Mesendoderm (in vitro differentiated cells): ENCODE measurements at places on chromosomes 7 and 10.

GRCh38 chr10:117718986-117719920 lies 176.7 kb downstream of the EMX2 start:
- no peak for DNase-seq

GRCh38 chr10:22622242-22622806 lies 92.1 kb downstream of the PIP4K2A start:
- DNase-seq, result no peak

DNA sequence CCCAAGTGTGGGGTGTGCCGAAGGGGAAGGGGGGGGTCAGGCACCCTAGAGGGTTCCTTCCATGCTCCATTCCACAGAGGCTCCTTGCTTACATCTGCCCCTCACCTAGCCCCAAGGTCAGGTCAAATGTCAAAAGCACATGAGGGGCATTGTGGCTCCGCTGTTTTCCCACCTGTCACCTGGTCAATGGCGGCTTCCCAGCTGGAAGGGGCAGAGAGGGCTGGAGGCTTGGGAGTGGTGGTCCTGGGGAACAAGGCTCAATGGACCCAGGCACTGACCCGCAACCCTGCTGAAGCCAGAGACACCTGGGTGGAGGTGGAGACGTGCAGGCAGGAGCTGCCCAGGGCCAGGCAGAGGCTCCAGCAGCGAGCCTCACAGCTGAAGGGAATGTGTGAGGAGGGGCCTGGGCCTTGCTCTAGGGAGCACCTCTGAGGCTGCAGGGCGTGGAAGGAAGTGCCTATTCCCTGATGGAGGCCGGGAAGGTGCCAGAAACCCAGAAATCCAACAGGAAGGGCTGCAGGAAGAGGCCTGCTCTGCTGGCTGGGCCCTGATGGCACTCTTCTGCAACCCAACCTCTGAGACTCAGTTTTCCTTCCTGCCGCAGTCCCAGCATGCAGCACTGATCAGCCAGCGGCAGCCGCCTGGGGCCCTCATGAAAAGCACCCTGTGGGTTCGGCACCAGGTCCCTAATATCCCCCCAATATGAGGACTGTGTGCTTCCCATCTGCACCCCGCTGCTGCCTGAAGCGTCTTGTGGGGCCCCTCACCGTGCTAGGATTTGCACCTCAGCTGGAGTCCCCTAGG lies 16.0 kb downstream of the RASGEF1A start:
- DNase-seq, result peak; percentile 32

GRCh38 chr10:9172276-9172675 lies 1117.8 kb downstream of the GATA3 start:
- DNase-seq, result no peak

DNA sequence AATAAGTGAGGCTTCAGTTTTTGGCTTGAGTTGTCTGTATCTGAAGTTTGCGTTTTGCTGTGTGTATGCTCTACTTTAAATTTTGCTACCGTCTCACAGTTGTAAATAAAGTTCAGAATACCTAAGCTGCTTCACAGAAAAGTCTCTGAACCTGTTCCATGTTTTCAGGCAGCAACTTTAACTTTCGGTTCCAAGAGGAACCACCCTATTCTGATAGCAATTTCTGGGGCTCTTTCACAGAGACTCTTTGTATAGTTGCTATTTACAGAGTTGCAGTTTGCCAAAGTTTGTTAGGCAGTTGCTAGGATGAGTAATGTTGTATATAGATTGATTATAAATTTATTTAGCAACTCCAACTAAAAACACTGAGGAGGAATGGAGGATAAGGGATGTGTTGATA lies 5.7 kb downstream of the FAM221A start:
- no peak for DNase-seq

- DNase-seq, result peak; percentile 55
Observed at GRCh38 chr10:94193466-94193924, 169.2 kb downstream of the NOC3L start.

DNA sequence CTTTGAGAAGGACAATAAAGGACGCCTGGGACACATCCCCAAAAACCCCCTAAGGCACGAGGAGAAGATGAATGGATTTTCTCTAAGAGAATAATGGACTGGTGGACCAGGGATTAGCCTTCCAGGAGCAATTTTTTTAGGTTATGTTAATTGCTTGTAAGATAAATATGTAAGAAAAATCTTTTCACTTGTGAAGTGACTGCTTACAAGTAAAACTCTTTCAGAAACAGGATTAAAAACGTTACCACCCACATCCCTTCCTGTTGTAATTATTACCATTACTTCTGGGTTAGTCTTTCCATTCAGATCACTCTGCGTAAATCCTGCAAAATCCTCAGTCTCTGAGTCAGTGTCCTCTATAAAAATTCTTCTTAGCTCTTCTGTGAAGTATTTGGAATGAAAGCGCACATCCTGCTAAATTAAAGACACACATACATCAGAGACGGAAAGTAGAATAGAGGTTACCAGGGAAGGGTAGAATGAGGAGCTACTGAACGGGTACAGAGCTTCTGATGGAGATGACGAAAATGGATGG lies 34.3 kb downstream of the CDCA7L start:
- DNase-seq, result no peak

DNA sequence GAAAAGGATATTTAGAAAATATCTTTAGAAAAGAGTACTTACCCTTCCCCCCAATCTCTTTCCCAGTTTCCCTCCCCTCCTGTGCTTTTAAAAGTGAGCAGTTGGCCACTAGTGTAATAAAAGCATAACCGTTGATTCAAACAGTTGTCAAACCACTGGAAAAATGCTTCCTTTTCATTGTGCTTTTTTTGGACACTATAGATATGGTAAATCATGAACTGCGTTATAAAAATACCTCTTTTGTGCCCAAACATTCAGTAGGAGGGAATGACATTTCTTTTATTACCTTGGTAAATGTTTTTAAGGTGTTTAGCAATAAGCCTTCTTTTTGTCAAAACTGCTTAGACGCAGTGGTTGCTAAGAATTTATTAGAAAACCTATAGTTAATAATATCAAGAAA lies 232.4 kb downstream of the SLC25A13 start:
- DNase-seq, result no peak

DNA sequence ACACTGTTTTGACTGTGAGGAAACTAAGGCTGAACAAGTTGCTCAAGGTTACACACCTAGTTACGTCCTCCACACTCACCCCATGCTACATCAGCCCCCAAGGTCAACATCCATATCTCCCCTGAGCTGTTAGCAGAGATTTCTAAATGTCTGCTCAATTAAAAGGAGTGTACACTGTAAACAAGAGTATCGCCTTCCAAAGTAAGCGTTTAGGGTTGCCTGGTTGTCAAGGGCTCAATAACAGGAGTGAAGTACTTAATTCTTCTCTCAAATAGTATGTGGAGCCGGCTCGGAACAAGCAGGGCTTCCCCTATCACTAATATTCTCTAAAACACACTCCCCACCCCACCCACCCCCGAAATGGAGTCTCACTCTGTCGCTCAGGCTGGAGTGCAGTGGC lies 412.8 kb upstream of the GALNT17 start:
- DNase-seq, result no peak

- DNase-seq, result no peak
Observed at GRCh38 chr7:373818-374705, 84.1 kb downstream of the FOXL3 start.

GRCh38 chr7:95527033-95527775 lies 41.5 kb downstream of the ASB4 start:
- DNase-seq, result peak; percentile 79

DNA sequence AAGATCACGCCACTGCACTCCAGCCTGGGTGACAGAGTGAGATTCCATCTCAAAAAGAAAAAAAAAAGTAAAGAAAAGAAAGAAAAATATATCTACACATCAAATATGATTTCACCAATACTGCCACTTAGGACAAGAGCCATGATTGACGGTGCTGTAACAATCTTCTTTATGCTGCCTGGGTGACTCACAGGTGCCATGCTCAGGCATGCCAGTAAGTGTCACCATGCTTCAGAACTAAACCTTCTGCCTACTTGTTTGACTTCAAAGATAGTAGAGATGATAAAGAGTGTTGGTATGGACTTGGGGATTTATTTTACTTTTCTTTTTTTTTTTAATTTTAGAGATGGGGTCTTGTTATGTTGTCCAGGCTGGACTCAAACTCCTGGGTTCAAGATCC lies 33.6 kb upstream of the DNMBP start:
- no peak for DNase-seq

DNA sequence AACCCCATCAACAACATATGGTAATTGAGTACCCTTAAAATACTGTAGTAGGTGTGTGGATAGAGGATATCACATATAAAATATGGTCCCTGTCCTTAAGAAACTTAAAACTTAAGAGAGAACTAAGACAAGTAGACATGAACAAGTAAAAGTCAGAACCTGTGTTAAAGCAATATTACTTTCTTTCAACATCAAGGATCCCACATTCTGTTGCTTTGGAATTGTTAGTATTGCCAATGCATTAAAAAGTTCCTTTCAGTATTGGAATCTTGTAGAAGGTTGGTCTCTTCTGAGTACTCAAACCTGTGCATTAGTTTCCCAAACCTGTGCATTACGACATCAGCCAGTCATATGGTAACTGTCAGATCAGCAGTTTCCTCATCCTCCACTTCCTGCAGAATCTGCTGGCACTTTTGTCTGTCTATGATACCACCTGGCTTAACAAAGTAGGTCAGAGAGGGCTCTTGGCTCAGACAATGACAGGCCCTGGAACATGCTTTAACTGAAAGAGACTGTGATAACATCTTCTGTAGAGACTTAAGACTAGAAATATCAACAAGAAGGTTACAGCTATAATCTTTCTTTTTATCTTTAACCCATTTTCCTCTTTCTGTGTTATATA lies 56.5 kb downstream of the CCDC71L start:
- no peak for DNase-seq

GRCh38 chr10:22701132-22701826 lies 13.1 kb downstream of the PIP4K2A start:
- no peak for DNase-seq

DNA sequence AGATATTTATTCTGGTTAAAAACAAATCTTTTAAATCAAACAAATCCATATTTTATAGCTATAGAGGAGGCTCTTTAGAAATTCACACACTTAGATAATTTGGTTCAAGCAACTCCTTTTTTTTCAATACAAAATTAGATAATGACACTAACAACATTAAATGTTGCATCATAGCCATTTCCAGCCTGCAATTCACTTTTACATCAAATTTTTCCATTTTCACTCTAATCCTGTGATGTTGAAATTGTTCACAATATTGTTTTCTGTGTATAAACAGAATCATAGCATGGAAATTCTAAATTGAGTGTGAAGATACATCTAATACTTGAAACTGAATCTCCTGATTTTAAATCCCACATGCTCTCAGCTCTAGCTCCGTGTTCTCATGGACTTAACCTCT lies 482.6 kb downstream of the INHBA start:
- no peak for DNase-seq

- DNase-seq, result peak; percentile 50
Observed at GRCh38 chr10:6128591-6129251, 39.9 kb downstream of the RBM17 start.

GRCh38 chr10:30531751-30532530 lies 97.6 kb downstream of the LYZL2 start:
- no peak for DNase-seq

- no peak for DNase-seq
Observed at GRCh38 chr7:51700593-51701215, 384.1 kb upstream of the COBL start.

DNA sequence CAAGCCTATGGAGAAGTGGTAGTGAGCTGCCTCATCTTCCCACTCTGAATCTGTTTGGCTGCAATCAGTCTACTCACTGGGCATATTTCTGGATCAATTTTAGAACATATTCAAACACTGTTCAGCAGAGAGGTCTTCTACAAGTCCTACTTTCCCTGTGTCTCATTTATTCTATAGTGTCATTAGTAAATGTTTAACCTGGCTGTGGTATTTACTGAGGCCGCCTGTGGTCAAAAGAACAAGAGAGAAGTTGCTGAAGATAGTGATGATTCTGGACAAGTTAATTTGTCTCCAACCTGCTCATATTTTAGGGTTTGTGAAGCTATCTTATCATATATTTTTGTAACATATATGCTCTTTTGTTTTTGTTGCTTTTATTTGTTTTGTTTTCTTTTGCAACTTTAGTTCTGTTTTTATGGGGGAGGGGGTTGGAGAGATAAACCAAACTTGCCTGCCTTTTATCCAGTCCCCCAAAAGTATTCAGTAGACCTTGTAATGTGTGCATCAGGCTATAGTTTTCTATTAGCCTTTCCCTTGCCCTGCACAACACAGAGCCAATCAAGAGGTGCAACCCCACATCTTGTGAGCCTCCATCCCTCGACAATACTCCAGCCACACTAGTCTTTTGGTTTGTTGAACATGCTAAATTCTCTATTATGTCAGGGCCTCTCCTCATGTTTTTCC lies 362.8 kb upstream of the MBL2 start:
- DNase-seq, result no peak

GRCh38 chr10:68526634-68527307 lies 552 bp downstream of the SLC25A16 start:
- no peak for DNase-seq

GRCh38 chr10:113550365-113550764 lies 2.5 kb upstream of the HABP2 start:
- DNase-seq, result no peak

GRCh38 chr10:33822774-33823173 lies 488.3 kb upstream of the NRP1 start:
- no peak for DNase-seq

DNA sequence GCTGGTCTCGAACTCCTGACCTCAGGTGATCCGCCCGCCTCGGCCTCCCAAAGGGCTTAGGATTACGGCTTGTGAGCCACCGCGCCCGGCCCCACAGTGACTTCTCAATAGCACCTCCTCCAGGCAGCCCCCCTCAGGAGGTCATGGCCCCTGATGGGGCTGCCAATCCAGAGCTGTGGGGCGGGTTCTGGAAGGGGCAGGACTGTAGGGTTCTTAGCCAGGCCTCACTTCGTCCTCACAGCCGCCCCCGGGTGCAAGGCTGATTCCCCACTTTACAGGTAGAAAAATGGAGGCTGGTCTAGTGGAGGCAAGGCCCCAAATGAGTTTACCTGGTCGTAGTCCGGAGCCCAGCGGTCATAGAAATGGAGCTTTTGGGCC lies 638 bp downstream of the METTL27 start:
- peak; percentile 64 for DNase-seq

GRCh38 chr10:85900061-85900460 lies 466.5 kb downstream of the GRID1 start:
- no peak for DNase-seq

DNA sequence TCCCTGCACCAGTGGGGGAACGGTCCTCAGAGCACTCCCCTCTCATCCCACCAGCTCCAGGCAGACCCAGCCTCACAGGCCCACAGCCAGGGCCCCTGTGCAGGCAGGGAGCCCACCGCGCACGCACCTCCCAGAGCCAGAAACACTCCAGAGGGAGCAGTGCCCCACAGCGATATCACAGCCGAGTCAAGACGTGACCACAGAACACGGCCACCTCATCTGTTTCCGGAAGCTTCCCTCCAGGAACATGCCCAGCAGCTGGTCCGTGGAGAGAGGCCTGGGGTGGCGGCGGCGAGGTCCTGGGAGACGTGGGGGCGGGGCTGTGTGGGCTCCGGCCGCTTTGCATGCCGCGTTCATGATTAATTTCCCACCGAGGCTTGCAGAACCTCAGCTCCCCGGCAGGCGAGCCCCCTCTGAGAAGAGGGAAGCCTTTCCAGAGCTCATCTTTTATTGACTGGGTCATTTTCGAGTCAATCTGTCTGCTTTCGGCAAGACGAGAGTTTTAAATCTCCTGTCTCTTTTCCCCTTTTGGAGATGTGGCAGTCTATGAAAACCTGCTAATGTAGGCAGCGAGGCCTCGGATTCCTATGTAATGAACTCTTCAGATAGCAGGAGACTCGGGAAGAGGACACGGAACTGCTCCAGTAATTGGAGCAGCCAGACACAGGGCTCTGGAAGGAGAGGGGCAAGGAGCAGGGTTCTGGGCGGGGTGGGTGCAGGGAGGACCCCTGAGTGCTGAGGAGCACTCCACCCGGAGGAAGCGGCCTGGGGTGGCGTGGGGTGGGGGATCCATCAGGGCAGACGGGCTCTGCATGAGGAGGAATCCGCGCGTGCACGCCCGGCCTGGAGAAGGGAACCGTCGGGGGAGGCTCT lies 242.8 kb downstream of the ELFN1 start:
- peak; percentile 26 for DNase-seq
